Activated T-cell treated with anti-CD3 and anti-CD28 coated beads, Interleukin-2, amount 50 U/mL, for 4 hours (primary cell): ENCODE measurements at places on chromosomes 6 and 20. TPM values are rescaled to one million over a fixed set of nuclear protein-coding genes. Genes with fewer than 3 reads are reported as not detected.

- DNase-seq = no peak
Measured at GRCh38 chr6:111846492-111847409, 26.5 kb downstream of the FYN start.

- DNase-seq = no peak
Measured at GRCh38 chr6:102298051-102298450, 904.5 kb downstream of the GRIK2 start.

GRCh38 chr6:6577735-6578134, 10.8 kb upstream of the LY86 start:
- DNase-seq = no peak

DNA sequence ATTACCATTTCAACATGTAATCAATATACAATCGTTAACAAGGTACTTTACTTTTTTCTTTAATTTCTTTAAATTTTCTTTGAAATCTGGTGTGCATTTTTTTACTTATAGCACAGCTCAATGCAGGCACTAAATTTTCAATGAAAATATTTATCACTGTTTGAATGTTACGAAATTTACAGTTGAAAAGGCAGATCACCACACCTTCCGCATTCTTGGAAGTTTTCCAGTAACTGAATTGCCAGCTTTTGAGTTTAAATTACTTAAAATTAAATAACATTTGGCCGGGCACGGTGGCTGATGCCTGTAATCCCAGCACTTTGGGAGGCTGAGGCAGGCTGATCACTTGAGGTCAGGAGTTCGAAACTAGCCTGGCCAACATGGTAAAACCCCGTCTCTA, 309.9 kb downstream of the BMP7 start:
- no peak for DNase-seq

DNA sequence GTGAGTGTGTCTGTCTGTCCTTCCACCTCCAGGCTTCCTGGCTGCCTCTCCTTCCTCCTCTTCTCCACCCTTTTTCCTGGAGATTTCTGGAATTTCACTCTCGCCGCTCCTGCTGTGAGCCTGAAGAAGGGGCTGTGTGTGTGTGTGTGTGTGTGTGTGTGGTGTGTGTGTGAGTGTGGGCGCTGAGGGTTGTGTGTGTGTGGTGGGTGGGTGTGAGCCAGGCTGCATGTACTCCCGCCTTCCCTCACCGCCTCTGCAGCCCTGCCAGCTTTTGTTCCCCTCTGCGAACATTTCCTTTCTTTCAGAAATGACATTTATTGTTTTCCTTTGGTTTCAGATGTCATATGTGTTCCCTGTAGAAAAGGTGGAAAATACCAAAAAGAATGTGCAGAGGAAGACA, 76.0 kb downstream of the SRC start:
- no peak for DNase-seq

GRCh38 chr20:37390503-37390890, 44.6 kb downstream of the SRC start:
- no peak for DNase-seq

DNA sequence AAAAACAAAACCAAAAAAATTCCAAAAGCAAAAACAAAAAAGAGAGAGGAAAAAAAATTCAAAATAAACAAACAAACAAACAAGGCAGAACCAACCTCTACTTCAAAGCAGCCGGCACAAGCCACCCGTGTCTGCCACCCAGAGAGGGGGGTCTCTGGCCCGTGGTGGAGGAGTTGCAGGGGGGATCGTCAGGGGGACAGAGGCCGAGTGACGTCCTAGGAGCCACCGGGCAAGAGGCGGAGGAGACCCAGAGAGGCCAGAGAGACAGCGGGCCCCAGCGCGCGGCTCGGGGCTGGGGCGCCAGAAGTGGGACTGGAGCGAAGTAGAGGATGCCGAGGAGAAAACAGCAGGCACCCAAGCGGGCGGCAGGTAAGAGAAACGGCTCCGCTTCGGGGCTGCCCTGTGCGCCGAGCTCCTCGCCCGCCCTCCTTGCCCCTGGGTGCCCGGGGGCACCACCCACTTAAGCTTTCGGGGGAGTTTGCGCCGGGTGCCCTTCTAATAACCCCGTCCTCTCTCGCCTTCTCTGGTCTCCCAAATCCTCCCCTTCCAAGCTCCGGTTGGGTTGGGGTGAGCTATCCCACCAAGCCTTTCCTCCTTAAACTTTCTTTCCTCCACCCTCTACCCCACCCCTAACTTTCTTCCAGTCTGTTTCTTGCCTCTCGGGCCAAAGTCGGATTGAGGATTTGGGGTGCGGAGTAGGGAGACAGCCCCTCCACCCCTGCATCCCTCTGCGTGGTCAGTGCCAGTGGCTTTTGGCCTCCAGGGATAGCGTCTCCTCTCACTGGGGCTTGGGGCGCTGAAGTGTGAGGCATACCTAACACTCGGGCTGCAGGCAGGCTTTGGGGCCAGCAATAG, 1.0 kb downstream of the TSHZ2 start:
- DNase-seq = peak; percentile 26

GRCh38 chr6:33952016-33952415, 148.2 kb upstream of the MLN start:
- DNase-seq = no peak

DNA sequence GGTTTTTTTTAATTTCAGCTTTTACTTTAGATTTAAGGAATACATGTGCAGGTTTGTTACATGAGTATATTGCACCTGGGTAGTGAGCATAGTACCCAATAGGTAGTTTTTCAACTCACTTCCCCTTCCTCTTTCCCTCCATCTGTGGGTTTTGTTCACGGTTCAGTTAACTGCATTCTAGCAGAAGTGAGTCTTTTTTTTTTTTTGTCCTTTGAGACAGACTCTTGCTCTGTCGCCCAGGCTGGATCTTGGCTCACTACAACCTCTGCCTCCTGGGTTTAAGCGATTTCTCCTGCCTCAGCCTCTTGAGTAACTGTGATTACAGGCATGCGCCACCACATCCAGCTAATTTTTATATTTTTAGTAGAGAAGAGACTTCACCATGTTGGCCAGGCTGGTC, 8.7 kb downstream of the UBR2 start:
- no peak for DNase-seq

DNA sequence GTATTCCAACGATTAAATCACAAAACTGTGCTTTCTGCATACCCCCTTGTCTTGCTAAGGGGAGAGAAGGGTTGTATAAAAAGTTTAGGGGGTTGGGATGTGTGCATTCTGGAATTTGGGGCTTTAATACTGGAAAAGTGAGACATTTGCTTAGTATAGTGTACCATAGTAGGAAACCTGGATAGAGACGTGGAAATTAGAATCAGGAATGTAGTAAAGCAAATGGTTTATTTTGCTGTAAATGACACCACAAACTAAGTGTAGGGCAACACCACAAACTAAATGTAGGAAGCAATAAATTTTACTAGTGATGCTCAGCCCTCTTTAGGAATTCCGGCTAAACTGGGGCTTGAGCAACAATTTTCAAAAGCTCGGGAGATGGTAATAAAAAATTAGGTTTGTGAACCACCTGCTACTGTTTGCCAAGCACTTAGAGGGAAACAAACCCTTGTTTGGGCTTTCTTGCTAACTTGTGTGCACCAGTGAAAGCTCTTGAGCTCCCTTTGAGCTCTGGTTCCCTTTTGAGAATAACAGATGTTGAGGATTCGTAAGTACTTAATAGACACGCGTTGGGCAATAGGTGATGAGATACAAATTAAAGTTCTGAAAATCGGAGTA, 13.8 kb downstream of the BRD2 start:
- no peak for DNase-seq

FAM83C gene
- total RNA-seq = not detected

TINAG gene
- not detected for total RNA-seq
